M059J (cell line): ENCODE measurements at places on chromosomes 16 and 17. TPM values are rescaled to one million over a fixed set of nuclear protein-coding genes. Genes with fewer than 3 reads are reported as not detected.
A peak's percentile ranks its signal among the peaks of the same experiment; 100 is the strongest.

Gene CDH1
- total RNA-seq = 0.05 TPM in 1 of 2 replicates, not detected in the other

Gene TAT
- not detected in 2 replicates for total RNA-seq

Gene SLC52A1
- 0.32 TPM in 1 of 2 replicates, not detected in the other for total RNA-seq

- DNase-seq = peak; percentile 89
Measured at GRCh38 chr17:82204831-82205719, 7.6 kb downstream of the CCDC57 start.

- no peak for DNase-seq
Measured at GRCh38 chr17:82845163-82845807, 5.5 kb upstream of the ZNF750 start.

DNA sequence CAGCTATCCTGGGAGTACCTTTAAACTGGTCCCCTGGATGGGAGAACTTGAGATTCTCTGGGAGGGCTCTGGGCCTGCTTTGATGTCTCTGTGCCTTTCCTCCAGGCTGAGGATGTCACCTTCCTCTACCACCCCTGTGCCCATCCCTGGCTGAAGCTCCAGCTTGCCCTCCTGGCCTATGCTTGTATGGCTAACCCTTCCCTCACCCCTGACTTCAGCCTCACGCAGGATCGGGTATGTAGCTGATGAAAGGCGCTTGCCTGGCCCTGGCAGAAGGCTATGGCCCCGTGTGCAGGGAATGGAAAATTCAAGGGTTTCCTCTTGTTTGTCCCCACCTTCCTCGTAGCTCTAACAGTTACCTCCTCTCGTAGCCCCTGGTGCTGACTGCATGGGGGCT lies 3.0 kb downstream of the TP53I13 start:
- no peak for DNase-seq

- DNase-seq = no peak
Measured at GRCh38 chr17:55664287-55664686, 58.4 kb downstream of the TMEM100 start.

GRCh38 chr17:8056232-8056975 lies 17.5 kb downstream of the ALOX15B start:
- peak; percentile 50 for DNase-seq
